ENCODE measurements at places on chromosomes 1 and 21. TPM values are rescaled to one million over a fixed set of nuclear protein-coding genes. Genes with fewer than 3 reads are reported as not detected.

GBP7 gene
- not detected for total RNA-seq

KRTAP12-2 gene
- not detected for total RNA-seq

DNA sequence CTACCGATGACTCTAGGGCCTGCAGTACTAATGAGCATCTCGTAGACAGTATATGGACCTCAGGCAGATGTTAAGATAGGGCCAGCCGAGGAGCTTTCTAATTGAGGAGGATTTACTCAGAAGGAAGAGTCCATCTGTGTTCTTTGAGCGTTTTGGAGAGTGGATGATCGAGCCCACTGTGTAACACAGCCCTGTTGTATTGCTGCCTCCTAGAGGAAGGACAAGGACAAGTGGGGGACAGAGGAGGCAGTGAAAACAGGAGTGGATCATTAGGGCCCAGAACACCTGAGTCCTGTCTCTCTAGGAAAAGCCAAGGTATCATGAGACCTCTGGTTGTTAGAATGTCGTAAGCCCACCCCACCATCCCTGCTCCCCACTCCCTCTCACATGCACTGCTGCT lies 62.9 kb downstream of the TBX19 start:
- no peak for DNase-seq

DNA sequence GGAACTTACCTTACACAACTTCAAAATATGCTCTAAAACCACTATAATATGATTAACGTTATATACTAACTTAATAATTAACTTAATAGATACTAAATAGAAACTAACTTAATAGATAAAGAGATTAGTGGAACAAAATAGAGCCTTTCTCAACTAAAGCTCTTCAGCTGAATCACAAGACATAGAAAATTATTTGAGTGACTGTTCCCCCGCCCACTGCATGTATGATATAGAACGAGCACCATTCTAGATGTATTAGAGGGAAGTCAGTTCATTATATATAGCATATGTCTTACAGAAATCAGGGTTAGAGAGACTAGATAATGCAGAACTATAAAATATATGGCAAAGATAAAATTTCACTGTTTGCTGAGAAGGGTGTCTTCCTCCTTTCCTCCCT lies 16.3 kb downstream of the LYPLAL1 start:
- DNase-seq: no peak

DNA sequence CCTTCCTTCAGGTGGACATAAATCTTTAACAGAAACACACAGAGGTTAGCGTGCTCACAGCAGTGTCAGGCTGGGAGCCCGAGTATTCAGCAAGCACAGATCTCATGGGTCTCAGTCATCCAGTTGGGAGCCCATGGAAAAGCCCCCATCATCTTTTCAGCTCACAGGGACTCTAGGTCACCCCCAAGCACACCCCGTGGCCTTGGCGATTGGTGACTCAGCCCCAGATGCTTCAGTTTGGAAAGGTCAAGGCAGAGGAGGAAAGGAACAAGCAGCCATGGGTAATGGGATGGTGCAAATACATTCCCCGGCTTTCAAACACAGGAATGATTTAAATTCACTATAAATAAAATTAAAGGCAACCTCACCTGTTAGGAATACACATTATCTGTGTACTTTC lies 88.9 kb downstream of the PGBD5 start:
- DNase-seq: no peak

GRCh38 chr1:33683913-33684312 lies 180.0 kb upstream of the HMGB4 start:
- DNase-seq: peak; percentile 60

- DNase-seq: no peak
Observed at GRCh38 chr1:19272064-19272463, 16.5 kb downstream of the AKR7A3 start.

DNA sequence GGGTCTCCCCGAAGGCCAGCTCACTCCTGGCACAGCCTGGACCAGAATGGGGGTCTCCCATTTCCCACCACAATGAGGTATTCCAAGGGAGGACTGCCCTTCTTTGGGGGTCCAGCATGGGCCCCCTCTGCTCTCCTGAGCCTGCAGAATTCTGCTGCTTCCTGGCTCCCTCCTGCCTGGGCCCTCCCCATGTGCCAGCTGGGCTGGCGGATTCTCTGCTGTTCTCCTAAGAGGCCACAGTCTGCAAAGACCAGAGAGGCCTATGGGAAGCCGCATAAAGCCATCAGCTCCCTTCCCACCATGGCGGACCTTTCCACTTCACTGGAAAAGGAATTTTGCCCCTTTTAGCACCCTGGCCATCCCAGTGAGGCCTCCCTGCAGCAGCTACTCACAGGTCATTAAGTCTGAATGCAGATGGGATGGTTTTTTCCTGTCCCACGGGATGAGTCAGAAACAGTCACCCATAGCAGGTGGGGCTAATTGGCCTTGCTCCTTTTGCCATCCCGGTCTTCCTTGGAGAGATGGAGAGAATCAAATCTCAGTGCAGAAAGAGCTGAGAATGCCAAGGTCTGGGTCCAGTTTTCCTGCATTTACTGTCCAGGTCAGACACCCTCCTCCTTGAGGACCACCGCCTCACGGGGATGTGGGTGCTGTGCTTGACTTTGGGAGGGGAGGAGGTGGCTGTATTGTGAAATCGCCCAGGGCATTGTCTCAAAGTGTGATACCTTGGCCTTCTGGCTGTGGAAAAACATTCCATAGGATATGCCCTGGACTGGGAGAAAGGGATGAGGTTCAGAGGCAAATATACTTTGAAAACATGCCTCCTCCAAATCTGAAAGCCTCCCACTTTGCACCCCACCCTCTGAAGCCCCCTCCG lies 23.2 kb downstream of the MYBPH start:
- DNase-seq: peak; percentile 39

GRCh38 chr1:228332797-228333738 lies 73.6 kb downstream of the TRIM11 start:
- no peak for DNase-seq

DNA sequence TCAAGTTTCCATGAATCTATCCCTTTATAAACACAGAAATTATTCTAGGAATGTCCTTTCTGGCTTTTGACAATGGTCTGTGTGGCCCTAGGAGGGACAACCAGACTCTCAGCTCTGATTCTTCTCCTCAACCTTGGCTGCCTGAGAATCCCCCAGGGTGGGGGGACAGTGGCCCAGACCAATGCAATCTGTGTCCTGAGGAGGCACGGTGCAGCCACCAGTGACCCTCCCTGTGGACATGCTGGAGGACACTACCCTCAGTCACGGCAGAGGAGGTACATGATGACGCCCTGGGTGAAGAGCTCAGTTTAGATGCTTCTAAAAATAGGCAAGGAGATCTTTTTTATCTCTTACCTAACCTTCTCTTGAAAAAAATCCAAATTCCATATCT lies 91.7 kb downstream of the PGBD5 start:
- DNase-seq: no peak

- DNase-seq: peak; percentile 66
Observed at GRCh38 chr1:34924759-34925555, 4.5 kb downstream of the DLGAP3 start.

GRCh38 chr1:106875622-106876021 lies 180.9 kb upstream of the PRMT6 start:
- no peak for DNase-seq
